ENCODE measurements at places on chromosomes 16 and 17.

DNA sequence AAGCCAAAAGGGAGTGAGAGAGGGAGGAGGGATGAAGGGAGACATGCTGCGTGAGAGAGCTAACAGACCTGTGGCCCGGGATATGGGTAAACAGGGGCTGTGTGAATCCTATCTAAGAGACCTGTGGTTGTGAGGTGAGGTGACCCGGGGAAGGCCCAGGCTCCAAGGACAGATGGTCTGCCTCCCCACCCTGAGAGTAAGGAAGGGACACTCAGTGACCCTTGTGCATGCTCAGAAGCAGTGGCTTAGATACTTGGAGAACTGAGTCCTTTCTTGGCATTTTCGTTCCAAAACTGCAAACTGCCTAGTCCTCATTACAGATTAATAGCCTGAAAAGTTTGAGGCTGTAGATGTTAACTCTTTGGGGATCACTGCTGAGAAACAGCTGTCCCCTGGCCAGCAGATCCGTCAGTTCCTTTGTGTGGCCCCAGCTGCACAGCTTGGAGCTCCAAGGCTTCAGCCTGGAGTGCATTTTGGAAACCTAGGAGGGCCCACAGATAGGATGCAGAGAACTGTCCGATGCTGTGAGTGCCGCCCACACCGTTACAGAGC is 121.6 kb downstream of the SMG6 start:
- no peak for DNase-seq

DNA sequence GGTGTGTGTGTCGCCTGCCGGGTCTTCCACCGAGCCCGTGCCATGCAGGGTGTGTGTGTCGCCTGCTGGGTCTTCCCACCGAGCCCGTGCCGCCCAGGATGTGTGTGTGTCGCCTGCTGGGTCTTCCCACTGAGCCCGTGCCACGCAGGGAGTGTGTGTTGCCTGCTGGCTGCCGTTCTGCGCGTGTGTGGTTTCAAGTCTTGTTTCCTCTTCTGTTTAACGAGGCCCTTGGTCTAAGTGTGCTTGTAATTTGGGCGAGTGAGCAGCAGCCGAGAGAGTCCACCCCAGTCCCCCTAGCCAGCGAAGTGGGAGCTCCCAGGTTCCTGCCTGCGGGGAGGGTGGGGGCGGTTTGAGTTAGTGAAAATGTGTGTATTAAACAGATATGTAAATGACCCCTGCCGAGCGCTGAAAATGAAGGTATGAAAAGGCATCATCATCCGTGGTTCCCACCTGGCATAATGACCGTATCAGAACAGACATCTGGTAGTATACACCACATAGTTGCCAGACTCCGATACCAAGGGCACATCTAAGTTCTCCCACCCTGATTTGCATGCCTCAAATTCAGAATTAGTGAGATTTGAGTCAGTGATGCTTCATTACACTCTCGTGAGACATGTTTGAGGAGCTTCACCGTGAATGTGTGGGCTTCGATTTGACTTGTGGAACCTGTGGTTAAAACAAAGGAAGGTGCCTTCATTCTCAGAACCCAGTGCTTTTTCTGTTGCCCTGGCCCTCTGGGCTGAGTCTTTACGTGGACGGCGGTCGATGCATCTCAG is 114.5 kb upstream of the CHMP6 start:
- DNase-seq, result peak; percentile 34

DNA sequence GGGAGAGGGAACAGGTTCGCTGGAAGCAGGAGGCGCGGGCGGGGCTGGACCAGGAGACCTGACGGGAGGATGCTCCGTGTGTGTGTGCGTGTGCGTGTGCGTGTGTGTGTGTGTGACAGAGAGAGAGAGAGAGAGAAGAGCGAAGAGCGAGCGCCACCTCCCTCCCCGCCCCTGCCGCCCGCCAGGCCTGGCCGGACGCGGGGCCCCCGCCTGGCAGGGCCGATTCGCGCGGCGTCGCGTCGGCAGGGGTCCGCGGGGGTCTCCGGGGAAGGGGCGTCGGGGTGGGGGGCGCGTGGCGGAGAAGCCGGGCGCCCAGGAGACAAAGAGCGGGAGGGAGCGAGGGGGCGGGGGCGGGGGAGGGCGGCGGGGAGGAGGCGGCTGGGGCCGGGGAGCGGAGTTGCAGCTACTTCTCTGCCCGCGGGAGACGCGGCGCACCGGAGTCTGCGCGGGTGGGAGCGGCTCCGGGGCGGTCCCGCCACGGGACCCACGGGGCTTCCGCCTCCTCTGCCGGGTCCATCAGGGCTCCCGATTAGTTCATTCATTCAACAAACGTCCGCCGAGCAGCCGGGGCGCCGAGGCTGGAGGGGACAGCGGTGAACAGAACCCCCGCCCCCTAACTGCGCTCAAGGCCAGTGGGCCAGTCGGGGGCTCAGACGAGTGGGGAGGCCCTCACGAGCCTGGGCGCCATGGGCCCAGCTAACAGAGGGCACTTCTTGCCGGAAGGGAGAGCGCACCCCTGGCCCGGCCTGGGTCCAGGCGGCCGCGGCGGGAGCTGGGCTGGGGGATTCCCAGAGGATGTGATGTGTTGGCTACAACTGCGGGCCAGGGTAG is at the start of gene SAMD14:
Gene SAMD14, minus strand, starts transcription at position 433 of the 831 bp plus-strand sequence. CDS start 5,201 bp downstream, outside the sequence.
- DNase-seq, result peak; percentile 41

DNA sequence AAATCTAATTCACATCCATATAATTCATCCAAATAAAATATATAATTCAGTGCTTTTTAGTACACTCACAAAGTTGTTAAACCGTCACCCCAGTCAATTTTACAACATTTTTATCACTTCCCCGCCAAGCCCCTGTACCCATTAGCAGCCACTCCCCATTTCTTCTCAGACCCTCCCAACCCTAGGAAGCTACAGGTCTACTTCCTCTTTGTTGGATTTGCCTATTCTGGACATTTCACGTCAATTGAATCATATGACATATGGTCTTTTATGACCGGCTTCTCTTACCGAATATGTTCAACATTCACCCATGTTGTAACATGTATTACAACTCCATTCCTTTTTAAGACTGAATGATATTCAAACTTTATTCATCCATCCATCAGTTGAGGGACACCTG is 19.9 kb upstream of the MLKL start:
- no peak for DNase-seq

DNA sequence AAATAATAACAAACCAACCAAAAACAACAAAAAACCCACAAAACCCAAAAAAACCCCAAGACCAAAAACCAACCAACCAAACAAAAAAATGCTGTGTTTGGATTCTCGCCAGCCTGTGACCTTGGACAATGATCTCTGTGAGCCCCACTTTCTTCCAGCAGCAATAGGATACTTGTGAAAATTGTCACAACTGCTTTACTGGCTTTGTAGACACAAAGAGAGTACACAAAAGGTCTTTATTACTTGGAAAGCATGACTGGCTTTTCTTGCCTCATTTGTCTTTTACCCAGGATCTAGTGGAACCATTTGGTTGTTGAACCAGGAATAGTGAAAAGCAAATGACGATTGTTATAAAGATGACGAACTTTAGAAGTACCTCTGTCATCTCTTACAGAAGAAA is 256.6 kb downstream of the UTP18 start:
- no peak for DNase-seq

DNA sequence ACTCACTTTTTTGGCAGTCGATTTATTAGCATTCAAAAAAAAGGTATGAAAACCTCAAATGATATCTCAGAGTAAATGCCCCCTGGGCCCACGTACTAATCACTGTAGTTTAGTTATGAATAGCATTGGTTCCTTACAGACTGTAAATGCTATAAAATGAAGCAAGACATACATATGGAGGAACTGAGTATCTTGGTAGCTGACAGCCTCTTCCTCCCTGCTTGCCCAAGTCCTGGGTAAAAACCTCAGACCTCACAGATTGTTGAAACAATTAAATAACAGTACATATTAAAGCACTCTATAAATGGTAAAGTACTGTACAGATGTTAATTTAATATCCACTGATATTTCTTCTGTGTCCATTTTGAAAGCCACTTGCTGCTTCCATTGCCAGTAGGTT is 33.2 kb upstream of the ABCC11 start:
- DNase-seq, result no peak

GRCh38 chr17:80212962-80213642 is 7.0 kb downstream of the SGSH start:
- no peak for DNase-seq

- no peak for DNase-seq
These were observed 27.2 kb upstream of the TOB1 start for GRCh38 chr17:50893183-50893993.

DNA sequence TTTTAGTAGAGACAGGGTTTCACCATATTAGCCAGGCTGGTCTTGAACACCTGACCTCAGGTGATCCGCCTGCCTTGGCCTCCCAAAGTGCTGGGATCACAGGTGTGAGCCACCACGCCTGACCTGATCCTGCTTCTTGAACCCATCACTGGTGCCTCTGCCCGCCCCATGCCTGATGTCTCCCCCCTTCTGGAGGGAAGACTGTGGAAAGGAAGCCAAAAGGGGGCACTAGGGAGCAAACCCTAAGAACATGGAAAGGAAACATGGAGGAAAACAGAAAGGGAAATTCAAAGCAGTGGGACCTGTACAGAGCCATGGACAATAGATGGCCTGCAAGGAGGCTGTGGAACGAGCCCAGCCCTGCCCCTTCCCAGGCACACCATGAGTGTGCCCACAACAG is 31.1 kb upstream of the FASN start:
- DNase-seq, result no peak

GRCh38 chr16:118857-119256 is 19.6 kb downstream of the NPRL3 start:
- no peak for DNase-seq

GRCh38 chr16:52548261-52549010 is 1.5 kb upstream of the TOX3 start:
- no peak for DNase-seq

DNA sequence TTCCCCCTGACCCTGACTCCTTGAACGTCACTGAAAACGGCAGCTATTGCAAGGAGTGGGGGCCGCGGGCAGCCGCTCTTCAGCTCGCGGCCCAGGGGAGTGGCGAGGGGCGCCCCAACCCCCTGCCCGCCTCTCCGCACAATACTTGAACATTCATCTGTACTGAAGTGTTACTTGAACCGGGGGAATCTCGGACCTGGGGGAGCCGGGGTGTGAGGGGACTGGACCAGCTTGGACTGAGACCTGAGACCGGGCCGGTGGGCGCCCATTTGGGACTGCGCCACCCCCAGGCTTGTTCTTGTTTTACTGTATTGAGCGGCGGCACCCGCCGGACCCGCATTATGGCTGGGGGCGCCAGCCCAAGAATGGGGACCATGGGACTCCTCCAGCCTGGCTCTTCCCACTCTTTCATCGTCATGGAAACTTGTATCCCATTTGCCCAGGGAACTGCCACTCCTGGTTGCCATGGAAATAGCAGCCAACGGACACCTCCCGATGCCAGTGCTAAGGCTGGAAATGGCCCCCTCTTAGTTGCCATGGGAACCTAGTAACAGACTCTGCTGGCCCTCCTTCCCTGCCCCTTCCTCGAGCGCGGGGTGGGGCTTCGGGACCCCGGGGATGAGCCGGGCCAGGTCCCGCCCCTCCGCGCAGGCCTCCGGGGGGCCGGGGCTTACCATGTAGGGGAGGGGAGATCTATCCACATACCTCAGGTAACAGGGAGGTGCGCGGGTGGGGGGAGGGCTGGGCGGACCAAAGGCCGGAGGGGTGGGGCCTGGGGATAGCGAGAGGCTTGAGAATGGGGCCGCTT is 805 bp upstream of the ORAI3 start:
- no peak for DNase-seq

Data from effector memory CD8-positive, alpha-beta T cell (primary cell).